ENCODE measurements at places on chromosomes 6 and 20.

DNA sequence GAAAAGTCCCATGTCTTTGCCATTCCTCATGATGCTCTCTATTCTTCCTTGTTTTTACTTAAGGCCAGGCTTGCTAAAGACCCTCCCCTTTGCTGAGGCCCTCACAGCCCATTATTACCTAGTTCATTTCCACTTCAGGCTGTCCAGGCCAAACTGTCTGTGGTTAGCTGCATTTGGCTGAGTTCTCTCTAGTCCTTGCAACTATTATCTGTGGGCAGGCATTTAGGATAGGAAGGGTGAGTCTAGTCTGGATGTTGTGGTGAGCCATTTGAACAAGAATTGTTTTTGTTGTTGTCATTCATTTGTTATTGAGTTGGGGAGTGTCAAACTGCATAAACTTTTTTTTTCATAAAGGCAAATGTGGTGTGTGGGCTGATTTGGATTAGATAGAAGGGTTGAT lies 182.4 kb downstream of the CD109 start:
- no peak for DNase-seq

GRCh38 chr20:54633374-54634355 lies 158.3 kb downstream of the DOK5 start:
- no peak for DNase-seq

DNA sequence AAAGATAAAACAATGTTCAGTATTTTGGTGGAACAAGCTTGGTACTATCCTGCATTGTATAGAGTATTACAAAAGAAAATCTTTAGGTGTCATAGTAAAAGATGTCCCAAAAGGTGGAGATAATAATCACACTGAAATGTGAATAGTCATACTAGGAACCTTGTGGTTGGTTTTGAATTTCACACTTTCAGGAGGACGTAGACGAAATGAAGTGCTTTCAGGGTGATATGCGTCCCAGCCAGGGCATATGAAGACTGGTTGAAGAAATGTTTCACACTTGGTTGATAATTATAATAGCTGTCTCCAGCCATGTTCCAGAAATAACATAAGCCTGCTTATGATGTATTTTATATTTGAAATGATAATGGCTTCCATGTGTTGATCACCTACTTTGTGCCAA lies 60.4 kb downstream of the SCAND1 start:
- DNase-seq: no peak

GRCh38 chr6:124962639-124963415 lies 590 bp downstream of the RNF217 start:
- DNase-seq: no peak

DNA sequence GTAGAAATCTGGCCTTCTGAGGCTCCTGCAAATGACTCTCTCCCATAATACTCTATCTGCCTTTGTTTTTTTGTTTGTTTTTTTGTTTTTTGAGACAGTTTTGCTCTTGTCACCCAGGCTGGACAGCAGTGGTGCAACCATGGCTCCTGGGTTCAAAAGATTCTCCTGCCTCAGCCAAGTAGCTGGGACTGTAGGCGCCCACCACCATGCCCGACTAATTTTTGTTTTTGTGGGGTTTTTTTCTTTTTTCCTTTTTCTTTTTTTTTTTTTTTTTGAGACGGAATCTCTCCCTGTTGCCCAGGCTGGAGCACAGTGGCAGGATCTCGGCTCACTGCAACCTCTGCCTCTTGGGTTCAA lies 16.6 kb upstream of the STK38 start:
- DNase-seq: no peak

- peak; percentile 27 for DNase-seq
These were observed 46.8 kb downstream of the PCNA start for GRCh38 chr20:5072756-5073659.

DNA sequence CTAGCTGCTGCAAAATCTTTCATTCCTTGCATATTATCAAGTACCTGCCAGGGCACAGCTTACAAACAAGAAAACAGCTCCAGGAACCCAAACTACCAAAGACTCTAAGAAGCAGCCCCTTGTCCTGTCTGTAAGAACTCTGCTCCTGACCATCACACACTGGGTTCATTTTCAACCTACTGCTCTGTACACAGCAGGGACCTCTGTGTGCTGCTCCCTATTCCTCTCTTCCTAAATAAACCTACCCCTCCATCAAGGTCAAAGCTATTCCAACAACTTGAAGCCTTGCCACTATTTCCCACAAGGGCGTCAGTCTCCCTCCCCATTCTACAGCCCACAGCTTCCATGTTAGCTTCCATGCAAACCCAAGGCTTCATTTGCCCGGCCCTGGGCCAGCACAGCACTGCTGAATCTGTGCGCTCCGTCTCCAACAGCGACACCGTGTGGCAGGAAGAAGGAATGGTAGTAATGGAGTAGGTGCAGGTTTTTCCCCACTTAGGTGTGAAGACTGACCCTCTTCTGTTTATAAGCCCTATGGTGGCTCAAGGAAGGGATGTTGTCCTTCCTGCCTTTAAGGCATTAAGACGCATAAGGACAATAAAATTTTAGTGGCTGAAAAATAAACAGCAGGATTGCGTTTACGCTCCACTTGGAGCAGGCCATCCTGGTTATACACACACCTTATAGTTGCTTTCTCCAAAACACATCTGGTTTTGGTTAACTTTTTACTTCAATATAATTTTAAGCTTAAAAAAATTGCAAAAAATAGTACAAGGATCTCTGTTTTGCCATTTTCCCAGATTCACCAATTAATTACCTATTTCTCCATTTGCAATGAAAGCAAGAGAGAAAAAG lies 115.2 kb upstream of the NXT1 start:
- DNase-seq: no peak

GRCh38 chr6:112065426-112065986 lies 11.6 kb downstream of the CCN6 start:
- DNase-seq: no peak

GRCh38 chr20:41499961-41500725 lies 118.0 kb downstream of the CHD6 start:
- DNase-seq: peak; percentile 1

GRCh38 chr6:129114636-129115391 lies 231.9 kb downstream of the LAMA2 start:
- no peak for DNase-seq

- DNase-seq: no peak
These were observed 527 bp downstream of the NFKBIL1 start for GRCh38 chr6:31547727-31548543.

DNA sequence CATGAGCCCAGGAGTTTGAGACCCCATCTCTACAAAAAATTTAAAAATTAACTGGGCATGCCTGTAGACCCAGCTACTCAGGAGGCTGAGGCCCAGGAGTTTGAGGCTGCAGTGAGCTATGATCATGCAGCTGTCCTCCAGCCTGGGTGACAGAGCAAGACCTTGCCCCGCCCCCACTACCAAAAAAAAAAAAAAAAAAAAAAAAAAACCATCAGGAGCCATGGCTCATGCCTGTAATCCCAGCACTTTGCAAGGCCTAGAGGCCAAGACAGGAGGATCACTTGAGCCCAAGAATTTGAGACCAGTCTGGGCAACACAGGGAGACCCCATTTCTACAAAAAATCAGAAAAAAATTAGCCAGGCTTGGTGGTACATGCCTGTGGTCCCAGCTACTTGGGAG lies 159.1 kb downstream of the SOBP start:
- no peak for DNase-seq

- DNase-seq: no peak
These were observed 129.1 kb downstream of the SYCP2 start for GRCh38 chr20:59804347-59804746.

DNA sequence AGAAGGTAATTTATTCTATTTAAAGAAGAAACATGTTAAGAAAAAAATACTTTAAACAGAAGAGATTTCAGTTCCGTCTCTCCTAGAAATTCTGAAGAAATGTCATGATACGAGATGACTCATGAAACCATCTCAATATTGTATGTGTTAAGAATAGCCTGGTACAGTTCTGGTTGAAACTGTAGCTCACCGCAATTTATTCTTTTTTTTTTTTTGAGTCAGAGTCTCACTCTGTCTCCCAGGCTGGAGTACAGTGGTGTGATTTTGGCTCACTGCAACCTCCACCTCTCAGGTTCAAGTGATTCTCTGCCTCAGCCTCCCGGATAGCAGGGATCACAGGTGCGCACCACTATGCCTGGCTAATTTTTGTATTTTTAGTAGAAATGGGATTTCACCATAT lies 103.3 kb downstream of the ARHGAP18 start:
- DNase-seq: no peak

DNA sequence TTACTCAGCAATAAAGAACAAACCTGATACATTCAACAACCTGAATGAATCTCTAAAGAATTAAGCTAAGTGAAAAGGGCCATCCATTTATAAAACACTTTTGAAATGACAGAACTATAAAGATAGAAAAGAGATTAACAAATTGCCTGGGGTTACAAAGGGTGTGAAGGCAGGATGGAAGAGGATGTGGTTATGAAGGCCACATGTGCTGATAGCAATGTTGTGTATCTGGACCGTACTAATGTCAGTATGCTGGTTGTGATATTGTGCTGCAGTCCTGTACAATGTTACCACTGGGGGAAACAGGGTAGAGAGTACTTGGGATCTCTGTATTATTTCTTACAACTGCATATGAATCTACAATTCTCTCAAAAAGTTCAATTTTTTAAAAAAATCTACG lies 36.4 kb downstream of the ELOVL5 start:
- no peak for DNase-seq

- no peak for DNase-seq
These were observed 9.8 kb downstream of the RAET1E start for GRCh38 chr6:149888093-149888492.

- DNase-seq: no peak
These were observed 78.1 kb downstream of the NCOA7 start for GRCh38 chr6:125868678-125869395.

- no peak for DNase-seq
These were observed 136.4 kb downstream of the FUT9 start for GRCh38 chr6:96152114-96152708.

GRCh38 chr6:112038756-112039430 lies 15.0 kb upstream of the CCN6 start:
- no peak for DNase-seq

- no peak for DNase-seq
These were observed 13.7 kb downstream of the BPIFA1 start for GRCh38 chr20:33249456-33249855.

GRCh38 chr6:30877419-30878262 lies 6.7 kb upstream of the DDR1 start:
- DNase-seq: peak; percentile 87

DNA sequence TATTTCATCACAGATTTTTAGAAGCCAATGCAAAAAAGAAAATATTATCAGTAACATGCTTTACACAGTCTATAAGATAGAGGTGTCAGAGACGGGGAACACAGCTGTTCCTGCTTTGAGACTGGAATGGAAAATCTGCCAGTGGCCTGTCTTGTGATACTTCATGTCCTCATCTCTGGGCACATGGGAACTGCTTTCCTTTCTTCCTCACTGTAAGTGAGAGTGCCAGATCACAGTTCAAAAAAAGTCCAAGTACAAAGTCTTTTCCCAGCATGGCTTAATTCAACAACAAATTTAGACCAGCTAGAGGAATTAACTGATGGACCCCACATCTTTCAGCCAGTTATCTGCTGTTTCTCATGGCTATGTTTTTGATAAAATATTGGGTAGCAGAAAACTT lies 490.4 kb downstream of the CDKAL1 start:
- no peak for DNase-seq

- no peak for DNase-seq
These were observed 548 bp downstream of the PROCR start for GRCh38 chr20:35172434-35172806.

- DNase-seq: no peak
These were observed 1028.5 kb downstream of the KIF16B start for GRCh38 chr20:15544742-15545141.

- no peak for DNase-seq
These were observed 483.2 kb downstream of the QKI start for GRCh38 chr6:163897669-163898068.

GRCh38 chr6:33441457-33441856 lies 12.9 kb upstream of the ZBTB9 start:
- no peak for DNase-seq

DNA sequence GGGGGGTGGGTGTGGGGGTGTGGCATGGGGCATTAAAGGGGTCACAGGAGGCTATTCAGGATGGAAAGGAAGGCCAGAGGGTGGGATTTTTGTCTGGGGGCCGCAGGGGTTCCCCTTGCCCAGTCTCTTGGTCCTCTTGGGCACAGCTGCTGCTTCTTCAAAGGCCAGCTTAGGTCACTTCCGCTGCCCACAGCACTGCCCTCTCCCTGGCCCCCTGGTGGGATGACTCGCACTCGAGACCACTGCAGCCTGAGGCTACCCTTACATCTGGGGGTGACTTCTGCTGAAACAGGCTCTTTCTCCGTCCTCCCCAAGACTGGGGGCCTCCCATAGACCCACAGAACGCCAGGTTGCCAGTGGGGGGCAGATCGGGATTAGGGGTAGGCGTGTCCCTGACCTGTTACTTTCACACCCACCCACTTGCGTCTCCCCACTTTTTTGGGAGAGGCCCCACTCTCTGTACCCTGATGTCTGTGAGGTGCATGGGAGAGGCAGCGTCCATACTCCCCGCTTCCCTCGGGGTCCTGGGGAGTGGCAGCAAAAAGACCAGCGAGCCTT lies 1.3 kb downstream of the LKAAEAR1 start:
- DNase-seq: no peak

- no peak for DNase-seq
These were observed 11.1 kb upstream of the KIAA1755 start for GRCh38 chr20:38271608-38272120.

DNA sequence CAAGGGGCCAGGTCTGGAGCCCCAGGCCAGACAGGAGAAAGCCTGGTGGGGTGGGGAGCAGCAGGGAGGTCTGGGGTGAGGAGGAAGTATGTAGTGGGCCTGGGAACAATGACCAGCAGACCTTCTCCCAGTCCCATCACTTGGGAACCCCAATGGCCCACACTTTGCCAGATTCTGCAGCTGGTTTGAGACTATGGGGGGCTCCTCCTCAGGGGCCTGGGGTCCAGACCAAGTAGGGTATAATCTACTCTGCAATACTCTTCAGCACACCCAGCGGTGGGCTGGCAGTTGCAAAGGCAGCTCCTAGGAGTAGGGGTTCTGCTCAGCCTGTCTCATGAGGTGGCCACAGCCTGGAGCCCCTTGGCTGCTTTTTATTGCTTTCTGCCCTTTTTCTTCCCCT lies 52.8 kb downstream of the NPEPL1 start:
- DNase-seq: no peak

DNA sequence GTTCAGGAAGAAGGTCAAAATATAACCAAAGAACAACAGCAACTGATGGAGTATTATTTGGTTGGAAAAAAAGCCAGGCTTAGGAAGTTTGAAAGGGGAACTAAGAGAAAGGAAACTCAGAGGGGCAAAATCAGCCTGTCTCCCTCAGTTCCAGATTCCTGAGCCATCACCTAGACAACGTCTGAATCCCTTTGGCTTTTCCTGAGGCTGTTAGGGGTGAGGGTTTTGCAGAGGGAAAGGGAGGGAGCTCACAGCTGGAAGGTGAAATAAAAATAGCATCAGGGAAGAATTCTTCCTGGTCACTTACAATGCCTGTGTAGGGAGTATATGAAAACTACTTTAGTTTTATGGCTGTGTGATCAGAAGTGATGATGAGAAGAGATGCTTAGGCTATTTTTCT lies 100.5 kb downstream of the SOBP start:
- DNase-seq: no peak

- no peak for DNase-seq
These were observed 220.3 kb downstream of the PREX1 start for GRCh38 chr20:48607544-48607865.

GRCh38 chr20:37303637-37304036 lies 14.2 kb downstream of the MANBAL start:
- no peak for DNase-seq

GRCh38 chr20:48722737-48723191 lies 105.0 kb downstream of the PREX1 start:
- DNase-seq: peak; percentile 50

Data from brain microvascular endothelial cell (primary cell).